ENCODE measurements at places on chromosomes 7 and 10.

GRCh38 chr10:2992401-2993198 is 74.7 kb upstream of the PFKP start:
- no peak for DNase-seq

- DNase-seq = no peak
Measured at GRCh38 chr7:5083311-5083711, 37.7 kb downstream of the RBAK start.

- no peak for DNase-seq
Measured at GRCh38 chr7:19744075-19744474, 29.3 kb downstream of the TMEM196 start.

DNA sequence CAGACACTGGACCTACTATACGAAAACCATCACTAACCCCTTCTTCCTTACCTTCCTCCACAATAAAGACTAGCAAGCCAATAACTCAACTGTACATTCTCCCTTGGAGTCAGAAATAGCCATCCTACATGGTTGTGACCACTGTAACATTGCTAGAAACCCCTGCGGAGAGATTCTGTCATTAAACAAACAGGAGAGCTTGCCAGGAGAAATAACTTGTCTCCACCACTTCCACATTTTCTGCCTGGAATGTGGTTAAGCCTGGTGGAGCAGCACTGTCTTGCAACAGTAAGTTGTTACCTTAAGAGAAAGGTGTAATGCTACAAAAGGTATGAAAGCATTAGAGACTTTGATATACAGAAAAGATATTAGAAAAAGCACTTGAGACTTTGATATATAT is 45.8 kb downstream of the THSD7A start:
- no peak for DNase-seq

DNA sequence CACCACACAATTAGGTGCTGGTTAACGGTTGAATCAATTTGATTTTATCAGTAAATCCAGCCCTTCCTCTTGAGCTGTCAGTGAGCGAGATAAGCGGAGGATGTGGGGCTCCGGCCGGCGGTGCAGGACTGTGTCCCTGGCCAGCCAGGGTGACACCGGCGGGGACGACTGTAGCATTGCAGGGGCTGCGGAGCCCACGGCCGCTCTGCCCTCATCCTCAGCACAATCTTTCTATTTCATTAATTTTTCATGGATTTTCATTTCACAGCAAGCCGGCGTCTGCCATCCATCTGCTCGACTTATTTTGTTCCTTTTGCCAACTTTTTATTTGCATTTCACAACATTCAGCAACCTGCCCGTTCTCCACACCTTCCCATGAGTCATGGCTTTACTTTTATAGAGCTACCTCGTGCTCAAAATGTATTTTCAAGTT is 4.7 kb downstream of the ADARB2 start:
- no peak for DNase-seq

- no peak for DNase-seq
Measured at GRCh38 chr7:121394709-121395140, 1.4 kb downstream of the FAM3C start.

DNA sequence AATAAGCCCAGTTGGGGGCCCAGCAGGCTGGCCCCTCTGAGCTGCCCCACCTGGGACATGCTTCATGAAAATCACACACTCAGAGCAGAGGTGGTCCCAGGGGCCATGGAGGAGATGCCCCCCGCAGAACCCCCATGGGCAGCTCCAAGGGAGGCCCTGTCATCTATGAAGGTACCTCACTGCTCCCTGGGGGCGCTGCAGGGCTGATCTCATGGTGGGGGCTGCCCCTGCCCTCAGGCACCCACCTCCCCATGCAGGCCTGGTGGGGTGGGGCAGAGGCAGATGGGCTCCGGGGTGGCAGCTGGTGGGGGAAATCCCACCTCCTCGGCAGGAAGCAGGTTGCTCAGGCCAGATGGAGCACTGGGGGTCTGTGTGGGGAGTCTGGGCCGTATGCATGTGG is 60.5 kb downstream of the YKT6 start:
- no peak for DNase-seq

DNA sequence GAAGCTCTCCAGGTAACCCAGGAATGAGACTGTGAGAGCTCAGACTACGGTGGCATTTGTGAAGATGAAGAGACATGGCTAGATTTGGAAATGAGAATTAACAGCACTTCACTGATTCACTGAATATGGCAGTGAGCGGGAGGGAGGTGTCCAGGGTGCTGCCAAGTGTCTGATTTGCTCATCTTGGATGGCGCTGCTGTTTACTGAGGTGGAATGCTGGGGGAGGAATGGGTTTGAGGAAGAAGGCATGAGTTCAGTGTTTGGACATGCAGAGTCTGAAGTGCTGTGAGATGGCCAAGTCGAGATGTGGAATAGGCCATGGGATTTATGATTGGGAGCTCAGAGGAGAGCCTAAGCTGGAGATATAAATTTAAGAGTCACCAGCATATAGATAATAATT is 437.1 kb upstream of the NPVF start:
- no peak for DNase-seq

GRCh38 chr7:38318803-38319416 is 45.5 kb upstream of the TARP start:
- DNase-seq = no peak

GRCh38 chr7:82566752-82567151 is 123.2 kb upstream of the CACNA2D1 start:
- DNase-seq = no peak

DNA sequence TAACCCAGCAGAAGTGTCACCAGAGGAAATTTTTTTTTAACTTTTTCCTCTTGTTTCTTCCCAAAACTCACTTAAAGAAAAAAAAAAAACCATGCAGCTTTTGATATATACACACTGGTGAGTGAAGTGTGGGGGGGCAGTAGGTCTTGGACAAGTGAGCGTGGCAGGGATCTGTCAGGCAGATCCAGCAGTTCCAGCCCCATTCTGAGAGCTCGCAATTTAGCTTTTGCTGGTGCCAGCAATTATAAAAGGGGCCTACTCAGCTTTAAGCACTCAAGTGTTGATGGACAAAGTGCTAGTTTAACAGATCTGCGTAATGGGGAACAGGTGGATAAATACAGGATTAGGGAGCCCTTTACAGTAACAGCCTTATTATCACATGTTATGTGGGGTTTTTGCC is 619.2 kb upstream of the GALNT17 start:
- no peak for DNase-seq

DNA sequence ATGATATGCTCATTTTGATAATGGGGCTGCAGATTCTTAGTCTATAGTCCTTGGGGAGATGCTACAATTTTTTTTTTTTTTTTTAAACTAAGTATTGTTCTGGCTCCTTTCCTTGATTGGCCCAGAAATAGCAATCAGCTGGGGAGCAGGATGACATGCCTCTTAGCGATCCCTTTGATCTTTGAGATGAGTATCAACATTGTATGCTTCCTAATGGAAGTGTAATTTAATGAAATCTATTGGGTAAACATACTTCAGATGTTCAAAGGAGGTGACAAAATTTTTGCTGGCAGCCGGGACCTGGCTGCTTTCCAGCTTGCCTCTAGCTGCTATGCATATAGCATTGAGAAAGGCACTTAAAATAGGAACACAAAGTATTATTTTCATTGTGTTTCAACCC is 43.5 kb downstream of the VTI1A start:
- no peak for DNase-seq

DNA sequence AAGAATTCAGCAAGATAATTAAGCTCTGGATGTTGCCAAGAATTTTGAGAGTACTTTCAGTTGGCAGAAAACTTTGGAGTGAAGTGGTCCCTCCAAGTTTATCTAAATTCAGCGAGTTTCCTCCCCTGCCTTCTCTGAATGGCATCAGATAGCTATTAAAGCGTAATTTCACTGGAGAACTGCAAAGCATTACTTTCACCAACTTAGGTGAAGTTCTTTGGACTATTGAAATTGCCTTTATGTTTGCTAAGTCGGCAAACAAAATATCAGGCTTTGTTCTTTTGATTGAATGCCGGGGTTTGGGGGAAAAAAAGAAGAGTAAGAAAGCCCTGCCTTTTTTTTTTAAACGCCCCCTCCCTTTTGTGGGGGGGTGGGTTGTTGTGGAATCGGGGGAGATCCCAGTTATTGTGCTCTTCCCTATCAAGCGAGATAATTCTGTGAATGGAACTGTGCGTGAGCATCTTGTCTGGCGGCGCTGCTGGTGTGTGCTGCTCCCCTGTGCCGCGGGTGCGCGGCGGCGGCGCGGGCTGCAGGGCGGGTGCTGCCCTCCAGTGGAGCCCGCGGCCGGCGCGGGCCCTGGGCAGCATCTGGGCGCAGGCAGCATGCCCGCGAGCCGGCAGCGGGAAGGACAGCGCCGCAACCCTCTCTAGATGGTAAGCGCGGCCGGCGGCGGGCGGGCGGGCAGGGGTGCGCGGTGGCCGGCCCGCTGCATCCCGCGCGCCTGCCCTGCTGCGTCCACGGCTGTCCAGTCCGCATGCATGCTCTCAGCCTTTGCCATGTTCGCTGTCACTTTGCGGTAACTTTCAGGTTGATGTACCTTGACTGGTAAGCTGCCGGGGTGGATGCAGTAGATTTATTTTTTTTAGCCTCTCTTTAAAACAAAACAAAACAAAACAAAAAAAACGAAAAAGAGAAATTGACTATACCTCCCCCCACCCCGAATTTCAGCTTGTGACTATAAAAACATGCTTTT is 176.5 kb downstream of the TCF7L2 start:
- peak; percentile 5 for DNase-seq

- DNase-seq = peak; percentile 19
Measured at GRCh38 chr10:132319853-132320653, 11.9 kb upstream of the LRRC27 start.

DNA sequence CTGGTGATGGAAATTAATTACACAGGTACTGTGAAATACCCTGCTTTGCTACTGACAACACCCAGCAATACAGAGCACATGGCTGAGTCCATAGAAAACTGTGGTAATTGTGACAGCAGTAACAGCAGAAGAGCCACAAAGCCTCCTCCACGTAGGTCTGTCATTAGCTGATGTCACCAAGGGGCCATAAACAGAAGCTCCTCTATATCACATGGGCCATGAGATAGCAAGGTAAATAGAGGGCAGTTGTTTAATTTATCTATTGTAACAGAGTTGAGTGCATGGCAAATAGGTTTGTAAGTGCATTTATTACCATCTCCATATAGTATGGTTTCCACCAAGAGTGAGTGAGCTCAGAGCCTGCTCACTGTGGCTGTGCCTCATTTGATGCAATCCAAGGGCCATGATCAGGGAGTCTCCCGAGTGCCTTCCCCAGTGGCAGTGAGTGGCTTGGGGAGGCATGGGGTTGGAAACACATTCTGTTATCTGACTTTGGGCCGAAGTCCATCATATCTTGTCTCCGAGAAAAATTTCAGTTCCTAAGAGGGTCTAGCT is 281.2 kb downstream of the SKAP2 start:
- no peak for DNase-seq

GRCh38 chr7:119733127-119733879 is 539.7 kb upstream of the KCND2 start:
- DNase-seq = no peak
